ENCODE measurements at places on chromosomes 3 and 15. TPM values are rescaled to one million over a fixed set of nuclear protein-coding genes. Genes with fewer than 3 reads are reported as not detected.

DNA sequence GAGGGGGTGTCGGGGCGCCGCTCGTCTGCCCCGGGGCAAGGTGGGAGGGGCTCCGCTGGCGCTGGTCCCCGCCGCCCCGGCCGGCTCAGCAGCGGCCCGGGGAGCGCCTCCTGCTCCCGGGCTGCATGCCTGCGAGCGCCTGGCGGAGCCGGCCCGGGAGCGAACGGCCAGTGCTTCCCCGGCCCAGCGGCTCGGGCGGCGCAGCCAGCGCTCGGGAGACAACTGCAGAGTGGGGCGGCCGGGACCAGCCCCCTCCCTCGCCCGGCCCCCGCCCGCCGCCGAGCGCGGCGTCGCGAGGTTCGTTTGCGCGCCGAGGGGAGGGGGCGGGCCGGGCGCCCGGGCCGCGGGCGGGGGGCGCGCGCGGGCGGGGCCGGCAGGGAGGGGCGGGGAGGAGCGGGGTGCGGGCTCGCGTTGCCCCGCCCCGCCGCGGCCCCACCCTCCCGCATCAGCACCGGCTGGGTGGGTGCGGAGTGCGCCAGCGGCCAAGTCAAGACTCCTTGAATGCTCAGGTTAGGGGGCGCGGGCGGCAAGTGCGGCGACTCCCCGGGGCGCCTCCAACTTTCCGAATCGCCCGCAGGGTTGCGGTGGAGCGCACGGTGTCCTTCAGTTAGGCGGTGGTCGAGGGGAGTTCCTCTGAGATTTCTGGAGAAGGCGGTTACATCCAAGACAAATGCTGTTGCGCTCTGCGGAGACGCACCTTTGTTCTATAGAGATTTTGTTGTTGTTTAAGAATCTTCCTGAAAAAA, at the start of gene RGMA:
TSS of gene RGMA (minus strand) at position 231 of the 746 bp plus-strand sequence. CDS start 279 bp downstream, outside the sequence.
- no peak for DNase-seq

Gene AGBL1
- total RNA-seq = not detected

DNA sequence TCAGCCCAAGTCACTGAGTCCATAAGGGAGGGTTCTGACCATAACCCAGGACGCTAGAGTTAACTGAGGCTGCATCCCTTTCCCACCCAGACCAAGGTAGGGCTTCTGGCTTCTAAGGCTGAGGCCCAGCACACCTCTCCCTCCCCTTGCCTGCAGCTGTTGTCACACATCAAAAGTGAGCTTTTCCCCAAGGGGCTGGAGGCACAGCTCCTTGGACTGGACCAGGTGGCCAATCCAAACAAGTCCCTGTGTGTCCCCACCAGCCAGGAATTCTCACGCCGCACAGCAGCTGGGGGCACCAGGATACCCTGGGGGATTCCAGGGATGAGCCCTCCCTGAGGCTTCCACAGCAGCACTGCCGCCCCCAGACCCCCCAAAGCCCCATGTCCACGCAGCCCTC, 22.3 kb upstream of the ISLR2 start:
- DNase-seq = no peak

DNA sequence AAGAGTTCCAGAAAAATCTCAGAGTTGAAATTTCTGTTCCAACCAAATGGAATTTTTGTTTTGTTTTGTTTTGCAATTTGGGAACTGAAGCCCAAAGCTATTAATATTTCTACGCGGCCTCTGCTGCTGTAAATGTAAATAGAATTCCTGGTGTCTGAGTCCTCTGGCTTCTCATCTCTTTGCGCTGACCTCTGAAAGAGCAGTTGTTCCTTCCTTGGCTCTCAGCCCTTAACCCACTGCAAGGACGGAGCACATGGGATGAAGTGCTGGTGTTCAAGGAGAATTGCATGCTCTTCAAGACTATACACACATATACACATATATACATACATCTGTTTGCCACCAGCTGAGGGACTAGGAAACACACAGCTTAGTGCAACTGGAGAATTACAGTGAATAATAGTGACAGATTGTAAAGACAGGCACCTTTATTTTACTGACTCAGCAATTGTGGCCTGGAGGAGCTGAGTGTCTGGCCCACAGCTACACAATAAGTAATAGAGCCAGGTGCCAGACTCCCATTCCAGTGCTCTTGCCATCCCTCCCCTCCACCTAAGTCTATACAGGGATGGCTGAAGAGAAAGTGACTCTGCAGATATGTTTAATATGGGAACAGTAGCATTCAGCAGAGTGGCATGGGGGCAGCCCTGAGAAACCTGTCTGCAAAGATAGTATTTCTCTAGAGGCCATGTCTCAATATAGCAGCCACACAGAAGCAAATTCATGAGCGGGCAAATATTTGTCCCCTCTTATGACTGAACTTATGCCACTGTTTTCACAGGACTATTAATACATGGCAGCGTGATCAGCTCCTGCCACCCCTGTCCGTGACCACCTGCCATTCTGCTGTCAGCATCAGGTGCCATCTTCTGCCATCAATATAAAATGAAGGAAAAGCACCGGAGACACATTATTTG, 42.3 kb downstream of the NEK10 start:
- DNase-seq = peak; percentile 54

DNA sequence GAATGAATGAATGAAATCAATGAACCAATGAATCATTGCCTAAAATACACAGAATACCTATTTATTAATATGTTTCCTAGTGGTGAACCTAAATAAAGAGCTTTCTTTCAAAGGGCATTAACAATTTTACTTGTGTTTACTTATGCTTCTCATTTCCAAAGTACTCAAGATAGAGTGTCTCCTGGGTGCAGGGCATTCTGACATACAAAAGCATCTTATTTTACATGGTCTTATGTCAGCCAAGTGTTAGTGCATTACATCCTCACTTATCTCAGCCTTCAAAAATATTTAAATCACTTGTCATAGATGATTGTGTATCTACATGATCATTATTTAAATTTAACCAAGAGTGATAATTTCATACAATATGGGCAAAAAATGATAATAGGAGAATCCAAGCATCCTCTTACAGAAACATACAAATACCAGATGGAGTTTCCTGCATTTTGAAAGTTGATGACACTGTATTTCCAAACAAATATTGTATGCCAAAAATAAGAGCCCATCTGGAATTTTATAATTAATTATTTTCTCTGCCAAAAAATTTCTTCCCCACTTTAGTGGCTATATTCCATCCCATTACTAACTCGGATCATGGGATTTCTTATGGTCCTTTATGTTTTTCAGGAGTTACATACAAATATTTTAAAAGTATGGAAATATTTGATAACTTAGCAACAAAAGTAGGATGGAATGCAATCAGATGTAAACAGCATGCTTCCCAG, 279.0 kb downstream of the RBMS3 start:
- DNase-seq = no peak

Gene LRRC31
- total RNA-seq = not detected

Gene ZBTB20
- total RNA-seq = 12.5 TPM

DNA sequence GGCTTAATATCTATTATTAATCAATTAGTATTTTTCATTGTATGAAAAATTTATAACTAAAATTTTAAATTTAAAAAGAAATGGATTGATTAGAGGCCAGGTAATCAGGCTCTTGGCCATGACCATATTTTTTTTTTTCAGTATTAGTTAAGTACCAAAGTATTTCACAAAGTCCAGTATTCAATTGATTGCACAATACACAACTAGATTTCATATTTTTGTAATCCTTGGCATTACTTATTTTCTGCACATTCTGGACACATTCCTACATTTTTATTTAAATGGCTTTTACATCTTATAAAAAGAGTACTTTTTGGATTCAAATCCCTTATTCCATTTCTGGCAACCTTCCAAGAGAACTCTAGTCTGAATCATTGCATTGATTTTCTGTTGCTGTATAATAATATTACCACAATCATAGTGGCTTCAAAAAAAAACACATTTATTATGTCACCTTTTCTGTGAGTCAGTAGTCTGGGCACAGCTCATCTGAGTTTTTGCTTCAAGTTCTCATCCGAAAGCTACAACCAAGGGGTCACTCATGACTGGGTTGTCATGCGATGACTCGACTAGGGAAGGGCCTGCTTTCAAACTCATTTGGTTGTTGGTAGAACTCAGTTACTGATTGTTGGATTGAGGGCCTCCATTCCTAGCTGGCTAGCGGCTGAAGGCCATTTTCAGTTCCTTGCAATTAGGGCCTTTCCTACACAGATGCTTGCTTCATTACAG, 90.7 kb downstream of the CNTN6 start:
- no peak for DNase-seq

GRCh38 chr3:94423578-94423977, 360.7 kb downstream of the NSUN3 start:
- DNase-seq = no peak

- DNase-seq = no peak
Measured at GRCh38 chr3:107765524-107765923, 242.8 kb downstream of the BBX start.

Data from dermis microvascular lymphatic vessel endothelial cell (primary cell).